ENCODE measurements at places on chromosomes 2 and 18. TPM values are rescaled to one million over a fixed set of nuclear protein-coding genes. Genes with fewer than 3 reads are reported as not detected.
A peak's percentile ranks its signal among the peaks of the same experiment; 100 is the strongest.

DNA sequence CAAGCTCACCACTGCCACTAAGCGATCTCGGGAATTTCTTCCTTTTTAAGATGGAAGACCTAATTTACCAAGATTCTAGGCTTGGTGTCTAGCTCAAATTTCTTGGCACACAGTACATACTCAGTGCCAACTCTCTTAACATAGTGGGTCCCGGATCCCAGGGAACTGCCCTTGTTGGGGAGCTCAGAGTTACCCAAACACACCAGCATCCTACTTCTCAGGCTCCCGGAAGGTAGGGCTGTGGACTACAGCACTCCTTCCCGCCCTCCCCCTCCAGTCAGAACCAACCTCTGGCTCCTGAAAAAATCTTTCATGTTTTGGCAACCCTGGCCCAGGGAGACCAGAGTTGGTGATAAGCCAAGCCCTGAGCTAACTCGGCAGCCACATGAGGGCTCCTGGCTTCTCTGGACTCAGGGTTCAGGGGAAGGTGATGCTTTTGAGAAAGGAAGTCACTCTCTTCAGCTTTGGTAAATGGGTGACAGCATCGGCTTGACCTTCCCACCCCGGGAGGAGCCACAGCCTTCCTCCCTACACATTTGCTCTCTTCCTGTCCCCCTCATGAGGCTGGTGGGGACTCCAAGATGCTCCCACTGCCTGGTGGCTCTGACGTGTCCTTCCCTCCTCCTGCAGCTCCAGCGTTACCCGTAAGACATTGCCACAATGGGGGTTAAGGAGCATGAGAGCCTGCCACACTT, 8.8 kb downstream of the ODC1 start:
- DNase-seq = no peak

DNA sequence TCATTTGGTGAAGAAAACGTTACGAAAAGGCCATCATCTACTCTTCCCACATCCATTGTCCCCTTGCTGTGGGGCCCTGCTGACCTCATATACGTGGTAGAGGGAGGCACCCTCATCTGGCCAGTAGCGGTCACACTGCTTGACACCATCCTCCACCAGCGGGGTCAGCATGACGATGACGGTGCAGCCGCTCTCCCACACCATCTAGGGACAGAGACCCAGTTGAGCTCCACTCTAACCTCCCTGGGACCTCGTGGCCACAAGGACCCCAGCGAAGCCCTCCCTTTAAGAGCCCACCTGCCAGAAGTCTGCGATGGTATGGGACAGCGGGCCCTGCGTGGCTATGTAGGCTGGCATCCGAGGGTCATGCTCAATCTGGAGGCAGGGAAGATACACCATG, 13.1 kb downstream of the PTPRN start:
- no peak for DNase-seq

The SERPINB10 gene
- total RNA-seq = not detected

GRCh38 chr18:48851599-48851960, 99.2 kb downstream of the SMAD7 start:
- DNase-seq = peak; percentile 89

- no peak for DNase-seq
These were observed 243.8 kb downstream of the BABAM2 start for GRCh38 chr2:28134262-28134812.

DNA sequence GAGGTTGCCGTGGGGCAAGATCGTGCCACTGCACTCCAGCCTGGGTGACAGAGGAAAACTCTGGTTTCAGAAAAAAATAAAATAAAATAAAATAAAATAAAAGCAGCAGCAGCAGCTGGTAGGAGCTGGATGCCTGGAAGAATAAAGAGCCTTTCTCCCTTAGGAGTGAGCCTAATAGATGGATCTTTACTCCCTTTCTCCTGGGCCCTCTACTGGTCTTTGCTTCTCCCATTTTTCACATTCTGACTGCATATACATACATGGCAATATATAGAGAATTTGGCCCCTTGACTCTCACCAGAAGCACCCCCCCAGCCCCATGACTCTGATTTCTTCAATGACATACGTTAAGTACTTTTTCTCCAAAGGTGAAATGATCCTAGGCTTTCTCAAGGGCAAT, 9.8 kb upstream of the MALT1 start:
- no peak for DNase-seq

The CPS1 gene
- 2.8 TPM for total RNA-seq

DNA sequence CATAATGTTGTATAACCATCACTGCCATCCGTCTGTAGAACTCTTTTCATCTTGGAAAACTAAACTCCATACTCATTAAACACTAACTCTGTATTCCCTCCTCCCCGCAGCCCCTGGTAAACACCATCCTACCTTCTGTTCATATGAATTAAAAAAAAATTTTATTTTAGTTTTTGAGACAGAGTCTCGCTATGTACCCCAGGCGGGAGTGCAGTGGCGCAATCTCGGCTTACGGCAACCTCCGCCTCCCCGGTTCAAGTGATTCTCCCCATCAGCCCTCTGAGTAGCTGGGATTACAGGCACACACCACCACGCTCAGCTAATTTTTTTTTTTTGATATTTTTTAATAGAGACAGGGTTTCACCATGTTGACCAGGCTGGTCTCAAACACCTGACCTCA, 52.9 kb downstream of the RRM2 start:
- DNase-seq = no peak

DNA sequence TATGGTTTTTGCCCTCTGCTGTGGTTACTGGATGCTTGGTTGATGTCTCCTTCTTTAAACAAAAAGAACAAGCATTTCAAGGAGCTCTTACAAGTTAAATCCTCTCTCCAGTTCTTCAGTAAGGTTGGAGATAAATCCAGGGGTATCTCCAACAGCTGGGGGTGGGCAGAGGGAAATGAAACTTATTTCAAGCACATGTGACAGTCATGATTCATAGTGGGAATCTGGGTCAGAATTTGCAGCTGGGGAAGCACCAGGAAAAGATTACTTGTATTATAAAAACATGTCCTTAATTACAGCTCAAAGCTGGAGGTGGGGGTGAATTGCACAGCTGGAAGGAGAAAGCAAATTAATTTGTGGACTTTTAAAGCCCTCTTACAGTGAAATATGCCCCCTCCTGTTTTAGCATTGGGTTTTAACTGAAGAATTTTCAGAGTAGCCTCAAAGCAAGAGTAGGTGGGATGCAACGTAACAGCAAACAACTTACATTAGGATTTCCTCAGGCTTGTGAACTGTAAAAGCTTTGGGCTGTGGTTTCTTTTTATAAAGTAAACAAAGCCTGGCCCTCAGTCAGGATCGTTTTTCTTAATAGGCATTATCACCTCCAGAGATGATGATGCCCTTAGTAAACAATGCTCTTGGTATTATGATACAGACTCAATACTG, 596.4 kb downstream of the NYAP2 start:
- no peak for DNase-seq

The RFX8 gene
- total RNA-seq = 0.71 TPM

GRCh38 chr18:10928772-10929373, 220.5 kb downstream of the PIEZO2 start:
- DNase-seq = no peak

GRCh38 chr2:182266909-182267308, 159.9 kb downstream of the PDE1A start:
- no peak for DNase-seq

The PLEKHH2 gene
- 4.1 TPM for total RNA-seq

The DCDC2C gene
- not detected for total RNA-seq

The CSRNP3 gene
- 6.1 TPM for total RNA-seq

DNA sequence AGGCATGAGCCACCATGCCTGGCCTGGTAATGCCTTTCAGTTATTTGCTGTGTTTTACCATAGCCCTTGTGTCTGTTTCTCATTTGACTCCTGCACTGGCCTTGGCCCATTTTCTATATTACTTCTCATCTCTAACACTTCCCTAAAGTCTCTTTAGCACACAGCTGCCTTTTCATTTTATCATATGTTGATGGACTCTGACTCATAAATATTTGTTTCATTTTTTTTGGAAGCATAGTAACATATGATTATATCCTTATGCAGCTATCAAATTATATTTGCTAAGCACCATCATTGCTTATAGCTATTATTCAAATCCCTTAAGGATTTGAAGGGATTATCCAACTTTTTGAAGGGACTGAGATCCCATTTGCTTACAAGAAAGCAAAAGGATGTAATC, 320.3 kb downstream of the GPD2 start:
- no peak for DNase-seq

The PAIP2B gene
- 28.0 TPM for total RNA-seq

DNA sequence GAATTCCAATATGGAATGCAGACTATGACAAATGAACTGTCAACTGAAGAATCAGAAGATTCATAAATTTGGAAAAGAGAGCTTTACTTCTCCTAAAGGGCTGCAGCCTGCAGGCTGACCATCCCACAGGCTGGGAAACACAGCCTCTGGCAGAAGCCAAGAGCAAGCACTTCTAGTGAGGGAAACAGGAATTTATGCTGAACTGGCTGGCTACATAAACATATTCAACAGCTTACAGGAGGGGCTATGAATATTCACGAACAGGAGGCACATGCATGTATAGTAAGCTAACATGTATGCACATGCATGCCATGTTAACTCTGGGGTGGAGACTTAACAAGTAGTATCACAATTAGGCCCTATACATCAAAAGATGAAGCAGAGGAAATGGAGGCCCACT, 17.6 kb downstream of the HIBCH start:
- DNase-seq = no peak

The LRP1B gene
- total RNA-seq = 0.88 TPM

DNA sequence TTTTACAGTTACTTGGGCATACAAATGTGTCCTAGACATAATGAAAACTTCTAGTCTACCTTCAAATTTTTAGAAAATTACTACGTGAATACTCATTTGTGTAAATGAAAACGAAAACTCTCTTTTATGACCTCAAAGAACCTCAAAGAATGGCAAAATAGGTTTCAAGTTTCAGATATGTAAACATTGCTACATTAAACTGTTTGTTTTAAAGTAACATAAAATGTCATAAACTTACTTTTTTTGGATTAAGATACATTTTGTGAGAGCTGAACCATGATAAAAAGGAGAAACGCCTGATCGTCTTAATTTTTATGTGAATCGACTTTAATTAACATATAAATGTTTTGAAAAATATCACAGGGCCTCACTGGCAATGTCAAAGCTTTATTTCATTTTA, 91.4 kb downstream of the PPP1R1C start:
- no peak for DNase-seq

Data from right cardiac atrium (tissue), 5 donors.